SK-N-SH treated with all-trans-retinoic acid at 6 μM for 48 hours (cell line): ENCODE measurements at places on chromosomes 7 and 10.

DNA sequence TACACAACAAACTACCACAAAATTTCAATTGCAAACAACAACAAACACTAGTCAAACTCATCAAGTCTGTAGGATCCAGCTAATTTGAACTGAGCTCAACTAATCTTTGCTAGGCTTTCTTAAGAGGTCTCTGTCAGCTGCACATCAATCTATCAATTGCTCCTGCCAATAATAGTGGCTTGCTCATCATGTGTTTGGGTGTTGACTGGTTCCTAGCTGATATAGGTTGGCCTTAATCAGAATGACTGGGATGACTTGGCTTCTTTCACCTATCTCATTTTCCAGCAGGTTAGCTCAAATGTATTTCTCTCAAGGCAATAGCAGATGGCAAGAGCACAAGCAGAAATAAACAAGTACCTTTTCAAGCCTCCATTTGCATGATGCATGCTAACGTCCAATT, 370.3 kb upstream of the NFE2L3 start:
- no peak for ATAC-seq

DNA sequence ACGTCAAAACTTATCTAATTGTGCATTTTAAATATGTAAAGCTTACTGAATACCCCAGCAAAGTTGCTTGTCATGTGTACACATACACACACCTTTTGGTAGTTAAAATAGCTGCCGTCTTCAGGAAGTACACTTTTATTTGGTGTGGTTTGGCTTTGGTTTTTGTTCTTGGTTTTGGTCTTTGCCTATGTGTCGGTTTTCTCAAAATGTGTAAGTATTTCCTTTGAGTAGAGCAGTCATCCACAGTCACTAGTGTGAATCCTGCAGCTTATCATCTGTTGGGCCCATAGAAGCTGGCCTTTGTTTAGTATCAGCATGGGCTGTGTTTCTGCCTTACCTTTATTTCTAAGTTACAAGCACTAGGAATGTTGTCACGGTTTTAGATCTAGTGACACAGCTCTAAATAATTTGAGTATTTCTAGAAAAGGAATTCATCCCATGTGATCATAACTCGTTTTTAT, 35.3 kb downstream of the NET1 start:
- peak; percentile 34; the same call in 2 of the 3 replicates for ATAC-seq

GRCh38 chr7:47253650-47254080, 328.2 kb downstream of the TNS3 start:
- peak; percentile 87 for ATAC-seq

DNA sequence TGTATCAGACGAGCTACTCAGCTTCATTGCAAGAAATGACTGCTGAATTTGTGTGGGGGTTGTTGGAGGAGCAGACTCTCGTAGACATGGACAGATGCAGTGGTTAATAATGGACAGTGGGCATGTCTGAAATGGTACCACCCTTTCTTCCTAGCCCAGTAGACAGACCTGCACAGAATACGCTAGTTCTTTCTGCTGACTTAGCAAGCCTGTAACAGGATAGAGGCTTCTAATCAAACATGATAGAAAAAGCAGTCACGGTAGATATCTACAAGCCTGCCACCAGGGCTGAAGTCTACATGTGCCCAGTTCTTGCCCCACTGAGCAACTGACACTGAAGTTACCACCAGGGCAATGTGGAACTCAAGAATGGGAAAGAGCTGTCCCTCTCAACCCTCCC, 188.0 kb downstream of the FANK1 start:
- ATAC-seq: no peak

DNA sequence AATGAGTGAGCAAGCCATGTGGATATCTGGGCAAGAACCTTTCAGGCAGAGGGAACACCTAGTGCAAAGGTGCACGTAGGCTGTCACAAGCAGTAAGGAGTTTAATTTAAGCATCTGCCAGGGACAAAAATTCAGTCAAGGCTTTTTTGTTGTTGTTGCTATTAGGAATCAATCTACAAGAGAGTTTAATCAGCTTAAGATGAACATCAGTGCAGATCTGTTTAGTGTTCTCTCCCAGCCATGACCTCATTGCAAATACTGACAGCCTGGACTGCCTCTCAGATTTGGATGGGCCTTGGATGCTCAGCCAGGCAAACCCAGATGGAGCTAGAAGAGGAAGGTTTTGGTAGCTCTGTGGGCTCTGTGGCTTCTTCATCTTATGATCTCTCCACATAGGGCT, 3.3 kb upstream of the GLCCI1 start:
- no peak for ATAC-seq
